ENCODE measurements at places on chromosomes 6 and 20.

- DNase-seq: no peak
Observed at GRCh38 chr6:99151634-99152346, 197.7 kb downstream of the FAXC start.

GRCh38 chr6:140670021-140670420 lies 1295.6 kb upstream of the CITED2 start:
- no peak for DNase-seq

- no peak for DNase-seq
Observed at GRCh38 chr6:30839671-30840070, 44.6 kb upstream of the DDR1 start.

- no peak for DNase-seq
Observed at GRCh38 chr6:106077881-106078280, 8.3 kb upstream of the PRDM1 start.

- no peak for DNase-seq
Observed at GRCh38 chr20:61555566-61555965, 303.5 kb downstream of the CDH4 start.

GRCh38 chr20:9739991-9740390 lies 98.9 kb downstream of the PAK5 start:
- no peak for DNase-seq

DNA sequence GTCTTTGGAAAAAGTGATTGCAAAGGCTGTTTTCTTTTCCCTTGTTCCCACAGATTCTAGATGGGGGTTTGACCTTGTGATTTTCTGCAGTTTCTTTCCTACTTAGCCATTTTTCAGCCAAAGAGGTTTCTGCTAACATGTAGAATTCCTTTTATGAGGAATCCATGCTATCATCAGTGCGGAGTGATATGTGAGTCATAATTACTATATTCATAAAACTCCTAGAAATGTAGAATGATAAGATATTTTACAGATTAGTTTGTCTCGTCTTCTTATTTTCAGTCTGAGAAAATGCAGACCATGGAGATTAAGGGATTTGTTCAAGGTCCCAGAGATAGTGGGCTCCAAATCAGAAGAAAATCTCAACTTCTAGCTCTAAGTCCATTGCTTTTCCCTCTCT lies 98.6 kb downstream of the KCNQ5 start:
- DNase-seq: peak; percentile 28

- no peak for DNase-seq
Observed at GRCh38 chr20:23278172-23278571, 72.4 kb upstream of the NXT1 start.

GRCh38 chr6:80946402-80946801 lies 806.1 kb downstream of the TENT5A start:
- no peak for DNase-seq

DNA sequence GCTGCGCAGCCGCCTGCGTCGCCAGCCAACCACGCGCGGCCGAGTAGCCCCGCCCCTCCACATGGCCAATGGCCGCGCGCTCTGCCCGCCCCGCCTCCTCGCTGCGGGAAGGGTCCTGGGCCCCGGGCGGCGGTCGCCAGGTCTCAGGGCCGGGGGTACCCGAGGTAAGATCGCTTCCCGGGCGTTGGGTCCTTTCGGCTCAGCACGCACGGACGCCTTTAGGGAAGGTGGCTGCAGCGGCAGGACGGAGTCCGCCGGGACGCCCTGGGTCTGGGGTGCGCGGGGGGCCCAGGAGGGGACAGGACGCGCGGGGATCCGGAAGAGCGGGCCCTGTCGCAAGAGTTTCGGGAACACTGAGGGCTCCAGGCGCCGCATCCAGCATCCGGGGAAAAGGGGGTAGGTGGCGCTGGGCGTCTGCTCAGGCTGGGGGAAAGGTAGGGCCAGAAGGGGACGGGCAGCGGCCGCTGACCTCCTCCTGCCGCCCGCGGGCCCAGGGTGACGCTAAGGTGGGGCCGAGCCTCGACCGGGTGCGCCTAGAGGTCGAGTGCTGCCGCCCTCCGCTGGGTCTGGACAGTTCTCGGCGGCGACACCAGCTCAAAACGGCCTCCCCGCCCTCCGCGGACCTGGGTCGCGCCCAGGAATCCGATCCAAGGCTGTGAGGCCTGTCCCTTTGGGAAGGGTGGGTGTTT lies at the start of gene MAVS:
MAVS (plus strand) TSS at position 95 of the 689 bp plus-strand sequence. CDS start 7,791 bp downstream, outside the sequence.
- DNase-seq: no peak

DNA sequence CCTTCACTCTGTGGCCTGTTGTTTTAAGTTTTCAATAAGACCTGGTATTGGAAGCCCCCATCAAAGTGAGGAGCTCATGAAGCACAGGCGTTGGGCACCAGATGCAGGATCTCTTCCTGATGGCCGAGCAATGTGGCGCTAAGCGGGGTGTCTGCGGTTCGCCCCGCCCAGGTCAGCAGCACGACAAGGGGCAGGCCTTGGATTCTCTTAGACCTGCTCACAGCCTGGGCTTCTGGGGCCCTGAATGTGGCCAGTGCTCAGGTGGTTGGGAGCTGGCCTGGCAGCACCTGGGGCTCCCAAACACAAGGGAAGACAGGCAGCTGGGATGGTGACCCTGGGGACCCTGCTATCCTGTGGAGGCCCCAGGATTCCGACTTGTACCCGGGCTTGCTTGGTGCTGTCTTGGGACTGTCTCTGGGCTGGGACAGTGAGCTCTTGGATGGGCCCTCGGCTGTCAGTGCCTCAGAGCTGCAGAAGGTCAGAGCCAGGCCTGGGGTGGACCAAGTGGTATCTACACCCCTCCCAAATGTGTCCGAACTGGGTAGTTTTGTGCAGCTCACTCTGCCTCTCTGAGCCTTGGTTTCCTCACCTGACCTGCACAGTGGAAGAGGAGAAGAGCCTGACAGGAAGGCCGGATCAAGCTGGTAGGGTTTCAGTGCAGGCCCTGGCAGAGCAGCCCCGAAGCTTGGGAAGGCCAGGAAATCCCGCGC lies 69.1 kb downstream of the PHACTR3 start:
- no peak for DNase-seq

- peak; percentile 11 for DNase-seq
Observed at GRCh38 chr20:5569021-5569420, 181.2 kb upstream of the SHLD1 start.
